ENCODE measurements at places on chromosomes 6 and 20. TPM values are rescaled to one million over a fixed set of nuclear protein-coding genes. Genes with fewer than 3 reads are reported as not detected.
A peak's percentile ranks its signal among the peaks of the same experiment; 100 is the strongest.

- no peak for DNase-seq
Observed at GRCh38 chr20:12891643-12892042, 117.1 kb upstream of the SPTLC3 start.

DNA sequence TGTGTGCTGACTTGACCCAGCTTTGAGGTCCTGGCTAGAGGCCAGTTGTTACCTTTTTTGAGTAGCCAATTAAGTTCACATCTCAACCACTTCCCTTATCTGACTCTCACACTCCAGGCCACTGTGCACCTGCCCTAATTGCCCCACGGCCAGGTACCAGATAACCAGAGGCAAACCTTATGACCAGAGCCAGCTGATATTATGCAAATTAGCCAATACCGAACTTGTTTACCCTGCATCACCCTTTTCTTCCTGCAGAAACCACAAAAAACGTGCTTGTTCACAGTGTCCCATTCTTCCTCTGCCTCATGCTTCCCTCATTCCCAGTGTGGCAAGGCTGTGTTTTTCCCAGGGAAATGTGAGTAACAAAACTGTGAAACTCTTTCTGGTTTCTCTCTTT lies 89.3 kb downstream of the HTR1B start:
- no peak for DNase-seq

GRCh38 chr20:54351371-54352136 lies 123.8 kb upstream of the DOK5 start:
- DNase-seq = no peak

- no peak for DNase-seq
Observed at GRCh38 chr6:156727715-156728385, 49.3 kb upstream of the ARID1B start.

DNA sequence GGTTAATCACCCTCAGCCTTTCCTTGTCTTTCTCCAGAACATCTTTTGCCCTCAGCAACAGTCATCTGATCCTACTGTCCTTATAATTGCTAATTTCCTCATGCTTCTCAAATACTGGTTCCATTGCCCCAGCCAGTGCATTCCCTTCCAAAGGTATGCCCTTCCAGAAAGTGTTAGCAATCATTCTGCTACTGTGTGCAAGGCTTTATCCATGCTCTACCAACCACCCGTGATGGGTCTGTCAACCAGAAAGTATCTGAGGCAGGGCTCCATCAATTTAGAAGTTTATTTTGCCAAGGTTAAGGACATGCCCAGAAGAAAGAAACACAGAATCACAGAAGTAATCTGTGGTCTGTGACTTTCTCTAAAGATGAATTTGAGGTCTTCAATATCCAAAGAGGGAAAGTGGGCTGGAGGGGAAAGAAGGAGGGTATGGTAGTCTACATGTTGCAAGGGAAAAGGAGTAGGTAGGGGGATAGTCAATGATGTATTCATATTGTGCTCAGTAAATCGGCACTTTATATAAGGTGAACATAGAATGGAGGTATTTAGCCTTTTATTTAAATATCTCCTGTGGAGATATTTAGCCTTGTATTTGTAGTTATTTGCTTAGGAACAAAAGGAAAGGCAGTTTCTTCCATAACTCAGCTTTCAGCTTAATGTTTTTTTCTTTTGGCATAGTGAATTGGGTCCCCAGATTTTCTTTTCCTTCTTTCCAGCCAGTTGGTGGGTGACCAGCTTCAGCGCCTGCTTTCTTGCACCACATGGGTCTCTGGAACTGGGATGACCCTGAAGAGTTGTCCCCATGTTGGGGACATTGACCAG lies 35.2 kb upstream of the PAQR8 start:
- DNase-seq = no peak

GRCh38 chr20:36173451-36173933 lies 19.0 kb downstream of the EPB41L1 start:
- DNase-seq = peak; percentile 31

Gene XKR7
- 0.36 TPM for polyA plus RNA-seq

Gene MED20
- 36.0 TPM for polyA plus RNA-seq

GRCh38 chr20:4942331-4942730 lies 59.0 kb downstream of the SLC23A2 start:
- DNase-seq = no peak

Gene PEX7
- 14.1 TPM for polyA plus RNA-seq

GRCh38 chr6:28251661-28252008 lies 434 bp downstream of the ZKSCAN4 start:
- DNase-seq = no peak

GRCh38 chr20:53750827-53751619 lies 157.4 kb upstream of the ZNF217 start:
- DNase-seq = no peak

- DNase-seq = no peak
Observed at GRCh38 chr6:88650029-88650619, 313.3 kb downstream of the RNGTT start.

Gene TENT5A
- polyA plus RNA-seq = 3.4 TPM

- no peak for DNase-seq
Observed at GRCh38 chr6:142822383-142822782, 122.6 kb downstream of the HIVEP2 start.

DNA sequence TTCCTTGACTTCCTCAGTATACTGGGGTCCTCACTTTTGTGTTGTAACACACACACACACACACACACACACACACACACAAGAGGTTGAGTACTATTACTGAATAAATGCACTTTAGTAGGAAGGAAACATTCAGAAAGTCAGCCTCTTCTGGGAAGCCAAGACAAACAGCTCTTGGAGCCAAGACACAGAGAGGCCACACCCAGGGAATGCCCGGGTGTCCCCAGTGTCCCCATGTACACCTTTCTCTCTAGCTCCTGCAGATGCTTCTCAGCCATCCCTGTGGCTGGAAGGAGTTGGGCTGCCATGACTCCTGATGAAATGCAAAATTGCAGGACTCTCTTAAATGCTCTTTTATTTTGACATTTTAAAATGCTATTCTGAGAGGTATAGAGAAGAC lies 70.5 kb downstream of the PPP1R14C start:
- DNase-seq = no peak

GRCh38 chr6:106508834-106509233 lies 120.5 kb downstream of the RTN4IP1 start:
- DNase-seq = no peak

Gene CEP57L1
- polyA plus RNA-seq = 25.4 TPM

DNA sequence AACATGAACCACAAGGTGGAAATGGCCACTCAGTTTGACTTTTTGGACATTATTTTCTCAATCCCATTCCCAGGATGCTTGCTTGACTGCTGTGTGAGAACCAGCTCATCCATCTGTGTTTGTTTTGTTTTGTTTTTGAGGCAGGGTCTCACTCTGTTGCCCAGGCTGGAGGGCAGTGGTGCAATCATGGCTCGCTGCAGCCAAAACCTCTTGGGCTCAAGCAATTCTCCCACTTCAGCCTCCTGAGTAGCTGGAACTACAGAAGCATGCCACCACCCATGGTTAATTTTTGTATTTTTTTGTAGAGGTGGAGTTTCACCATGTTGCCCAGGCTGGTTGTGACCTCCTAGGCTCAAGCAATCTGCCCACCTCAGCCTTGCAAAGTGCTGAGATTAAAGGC lies 166.0 kb upstream of the CDH4 start:
- no peak for DNase-seq

DNA sequence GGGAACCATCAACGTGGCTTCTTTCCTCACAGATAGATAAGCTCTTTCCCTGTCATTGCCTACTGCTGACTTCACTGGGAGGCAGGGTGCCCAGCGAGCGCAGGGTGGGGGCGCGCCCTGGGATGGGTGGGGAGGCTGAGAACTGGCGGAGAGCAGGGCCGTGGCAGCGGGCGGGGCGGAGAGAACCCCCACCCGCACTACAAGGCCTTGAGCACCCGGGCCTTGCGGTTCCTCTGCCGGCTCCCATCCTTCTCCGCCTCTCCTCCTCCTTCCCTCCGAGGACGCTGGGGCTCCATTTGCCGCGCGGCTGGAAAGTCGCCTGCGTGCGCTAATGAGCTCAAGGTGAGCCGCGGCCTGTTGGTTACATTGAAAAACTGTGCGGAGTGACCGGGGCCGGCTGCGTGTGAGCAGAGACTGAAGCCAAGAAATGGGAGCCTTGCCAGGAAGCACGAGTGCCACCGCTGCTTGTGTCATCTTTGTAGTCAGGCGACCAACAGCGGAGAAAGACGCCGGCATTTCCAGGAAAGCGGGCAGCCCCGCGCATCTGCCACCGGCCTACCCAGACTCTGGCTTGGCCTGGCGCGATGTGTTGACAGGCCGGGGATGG lies 963.5 kb upstream of the SLC35B3 start:
- DNase-seq = no peak

- DNase-seq = no peak
Observed at GRCh38 chr20:14384416-14385175, 47.2 kb upstream of the FLRT3 start.

Gene PTCRA
- not detected for polyA plus RNA-seq

DNA sequence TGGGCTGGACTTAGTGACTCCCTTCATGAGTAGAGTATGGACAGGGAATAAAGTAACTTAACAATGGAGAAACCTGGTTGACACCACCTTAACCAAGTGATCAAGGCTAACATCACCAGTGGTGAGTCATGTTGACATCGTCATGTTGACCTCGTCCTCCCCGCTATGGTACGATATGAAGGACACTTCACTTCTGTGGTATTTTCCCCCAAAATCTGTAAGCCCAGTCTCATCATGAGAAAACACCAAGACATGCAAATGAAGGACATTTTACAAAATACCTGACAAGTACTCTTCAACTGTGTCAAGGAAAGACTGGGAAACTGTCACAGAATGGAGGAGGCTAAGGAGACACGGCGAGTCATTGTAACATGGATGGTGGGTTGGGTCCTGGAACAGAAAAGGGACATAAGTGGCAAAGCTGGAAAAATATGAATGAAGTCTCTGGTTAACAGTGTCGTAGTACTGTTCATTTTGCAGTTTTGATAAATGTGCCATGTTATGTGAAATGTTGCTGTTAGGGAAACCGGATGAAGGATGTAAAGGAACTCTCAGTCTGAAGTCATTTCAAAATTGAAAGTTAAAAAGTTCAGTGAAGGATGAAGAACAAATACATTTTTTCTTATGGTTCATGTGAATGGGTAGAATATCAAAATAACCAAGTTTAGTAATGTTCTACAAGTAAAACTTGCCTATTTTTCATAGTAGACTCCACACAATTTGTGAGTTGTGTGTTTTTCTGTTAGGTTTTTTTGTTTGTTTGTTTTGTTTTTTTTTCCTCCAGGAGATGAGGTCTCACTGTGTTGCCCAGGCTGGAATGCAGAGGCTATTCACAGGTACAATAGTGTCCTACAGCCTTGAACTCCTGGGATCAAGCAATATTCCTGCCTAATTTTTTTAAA lies 247.5 kb downstream of the TMEM242 start:
- DNase-seq = no peak

- DNase-seq = no peak
Observed at GRCh38 chr20:47927944-47928343, 142.7 kb upstream of the SULF2 start.

DNA sequence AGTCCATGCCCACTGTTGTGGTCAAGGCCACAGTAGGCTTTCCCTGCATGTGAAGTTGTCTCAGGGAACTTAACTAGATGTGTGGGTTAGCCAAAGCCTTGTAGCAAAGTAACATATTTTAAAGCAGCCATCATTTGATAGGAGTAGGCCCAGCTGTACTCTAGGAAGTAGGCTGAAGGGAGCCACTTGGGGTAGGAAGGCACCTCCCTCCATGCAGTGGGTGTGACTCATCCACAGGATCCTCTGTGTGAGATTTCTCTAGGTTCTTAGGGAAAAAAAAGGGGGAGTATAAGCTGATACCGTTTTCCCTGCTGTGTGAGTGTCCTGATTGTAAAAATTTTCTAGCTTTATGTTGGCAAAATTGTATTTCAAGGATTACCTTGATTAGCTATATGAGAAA lies 44.7 kb downstream of the VAPB start:
- DNase-seq = no peak

DNA sequence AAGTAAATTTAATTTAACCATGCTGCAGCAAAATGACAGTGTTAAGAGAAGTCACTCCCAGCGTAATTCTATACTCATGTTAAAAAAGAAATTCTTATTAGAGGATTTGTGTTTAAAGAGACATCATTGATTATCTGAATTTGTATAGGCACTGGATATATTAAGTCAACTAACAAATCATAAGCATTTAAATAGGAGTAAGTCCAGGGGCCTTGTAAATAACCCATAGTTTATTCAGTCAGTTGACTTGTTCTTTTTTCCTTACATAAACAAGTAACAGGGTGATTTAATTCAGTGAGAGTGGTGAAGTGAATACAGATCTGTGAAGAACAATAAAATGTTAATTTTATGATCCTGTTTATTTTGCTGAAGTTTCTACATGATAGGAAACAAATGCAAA lies 22.4 kb downstream of the LYRM4 start:
- DNase-seq = no peak

DNA sequence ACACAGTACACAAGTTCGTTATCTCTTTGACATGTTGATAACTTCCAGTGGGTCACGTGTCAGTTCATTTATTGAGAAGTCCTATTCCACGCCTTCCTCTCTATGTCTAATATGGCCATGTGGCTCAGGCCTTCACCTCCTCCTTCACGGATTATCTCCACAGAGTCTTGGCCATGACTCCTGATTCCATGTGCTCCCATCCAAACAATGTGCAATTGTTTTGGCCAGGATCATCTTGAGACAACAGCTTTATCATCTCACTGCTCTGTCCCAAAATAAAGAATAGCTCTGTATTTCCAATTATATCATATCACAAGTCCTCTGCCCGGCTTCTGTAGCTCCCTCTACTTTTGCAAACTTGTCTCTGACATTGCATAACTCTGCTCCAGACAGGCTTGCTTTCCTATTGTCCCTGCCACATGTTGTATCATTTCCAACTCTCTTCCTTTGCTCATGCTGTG lies 11.1 kb upstream of the TXNDC5 start:
- DNase-seq = no peak

Gene TRIM40
- polyA plus RNA-seq = 0.10 TPM

DNA sequence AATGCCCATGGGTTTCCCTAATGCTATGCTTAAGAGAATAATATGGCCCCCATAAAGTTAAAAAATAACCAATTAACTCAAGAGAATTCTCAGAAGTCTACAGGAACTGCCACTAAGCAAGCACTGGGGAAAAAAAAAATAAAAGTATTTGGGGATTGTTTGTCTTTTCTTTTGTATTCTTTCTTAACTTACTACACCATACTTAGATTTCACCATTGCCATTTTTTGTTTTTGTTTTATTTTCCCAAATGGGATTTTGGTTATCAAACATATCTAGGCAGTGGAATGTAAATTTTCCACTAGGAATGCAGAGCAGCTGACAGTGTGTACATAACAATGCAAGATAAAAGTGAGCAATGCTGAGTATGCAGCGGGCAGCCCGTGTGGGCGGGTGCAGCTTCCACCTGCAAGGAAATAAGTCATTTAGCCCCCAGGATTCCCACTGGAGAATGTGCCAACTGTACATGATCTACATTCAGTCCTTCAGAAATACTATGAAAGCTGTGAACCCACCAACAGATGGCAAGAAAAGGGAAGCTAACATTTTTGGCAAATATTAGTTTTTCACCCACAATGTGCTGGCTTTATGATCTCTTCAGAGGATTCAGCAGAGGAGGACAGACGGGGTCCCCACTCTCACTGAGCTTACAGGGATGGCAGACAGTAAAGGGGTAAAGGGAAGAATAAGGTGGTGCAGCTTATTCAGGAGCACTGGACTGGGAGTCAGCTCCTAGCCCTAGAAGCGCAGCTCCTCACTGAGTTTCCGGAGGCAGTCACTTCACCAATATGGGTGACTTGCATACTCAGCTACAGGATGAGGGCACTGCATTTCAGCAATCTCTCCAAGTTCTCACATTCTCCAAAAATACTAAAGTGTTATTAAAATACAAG lies 44.4 kb downstream of the DCDC2 start:
- peak; percentile 57 for DNase-seq
